ENCODE measurements at places on chromosomes 2 and 18.

DNA sequence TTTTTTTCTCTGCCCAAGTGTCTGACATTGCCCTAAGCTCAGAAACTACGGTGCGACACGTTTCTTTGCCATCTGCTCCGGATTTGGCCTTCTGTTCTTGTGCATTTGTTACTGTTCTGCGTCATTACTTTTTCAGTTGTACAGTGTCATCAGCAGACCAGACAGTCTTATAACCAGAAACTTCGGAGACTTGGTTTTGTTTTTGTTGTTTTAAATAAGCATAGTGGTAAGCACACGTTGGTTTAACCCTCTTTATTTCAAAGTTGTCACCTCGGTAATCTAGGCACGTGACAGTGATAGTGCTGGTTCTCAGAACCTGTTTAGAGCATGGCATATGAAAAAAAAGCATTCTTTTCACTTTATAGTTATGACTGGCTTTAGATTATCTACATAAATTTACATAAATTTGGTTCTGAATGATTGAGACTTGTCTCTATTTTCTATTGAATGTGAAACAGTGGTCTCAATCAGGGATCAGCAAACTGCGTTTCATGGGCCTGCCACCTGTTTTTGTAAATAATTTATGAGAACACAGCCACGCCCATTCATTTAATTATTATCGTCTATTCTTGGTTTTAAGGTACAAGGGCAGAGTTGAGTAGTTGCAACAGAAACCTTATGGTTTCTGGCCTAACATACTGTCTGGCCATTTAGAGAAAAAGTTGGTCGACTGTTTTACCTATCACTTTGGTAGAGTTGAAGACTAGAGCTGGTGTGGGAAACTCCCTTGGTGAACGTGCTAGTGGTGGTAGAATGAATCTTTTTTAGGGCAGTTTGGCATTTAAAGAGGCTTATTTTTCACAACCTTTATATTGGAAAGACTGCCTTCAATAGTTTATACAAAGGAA is 106.5 kb downstream of the ZNF532 start:
- DNase-seq, result no peak

DNA sequence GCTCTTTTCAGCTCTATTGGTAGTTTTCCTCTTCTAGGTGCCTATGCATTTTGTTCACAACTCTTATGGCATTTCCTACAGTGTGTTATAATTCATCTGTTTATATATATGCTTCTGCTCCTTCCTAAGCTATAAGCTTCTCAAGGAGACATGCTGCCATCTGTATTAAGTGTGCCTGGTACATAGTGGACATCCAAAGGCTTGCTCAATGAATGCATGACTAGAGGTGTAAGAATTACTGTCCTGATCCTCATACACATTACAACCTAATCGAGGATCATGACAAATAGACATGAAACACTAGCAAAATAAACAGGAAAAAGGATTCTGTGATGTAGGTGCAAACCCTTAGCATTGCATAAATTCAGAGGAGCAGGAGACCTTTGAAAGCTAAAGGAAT is 50.2 kb downstream of the CDC42EP3 start:
- no peak for DNase-seq

- DNase-seq, result no peak
These were observed 204.3 kb downstream of the GULP1 start for GRCh38 chr2:188495969-188496431.

- DNase-seq, result no peak
These were observed 17.4 kb downstream of the TTC39C start for GRCh38 chr18:24031916-24032315.

- DNase-seq, result no peak
These were observed 9.1 kb downstream of the CAB39 start for GRCh38 chr2:230721712-230722111.

DNA sequence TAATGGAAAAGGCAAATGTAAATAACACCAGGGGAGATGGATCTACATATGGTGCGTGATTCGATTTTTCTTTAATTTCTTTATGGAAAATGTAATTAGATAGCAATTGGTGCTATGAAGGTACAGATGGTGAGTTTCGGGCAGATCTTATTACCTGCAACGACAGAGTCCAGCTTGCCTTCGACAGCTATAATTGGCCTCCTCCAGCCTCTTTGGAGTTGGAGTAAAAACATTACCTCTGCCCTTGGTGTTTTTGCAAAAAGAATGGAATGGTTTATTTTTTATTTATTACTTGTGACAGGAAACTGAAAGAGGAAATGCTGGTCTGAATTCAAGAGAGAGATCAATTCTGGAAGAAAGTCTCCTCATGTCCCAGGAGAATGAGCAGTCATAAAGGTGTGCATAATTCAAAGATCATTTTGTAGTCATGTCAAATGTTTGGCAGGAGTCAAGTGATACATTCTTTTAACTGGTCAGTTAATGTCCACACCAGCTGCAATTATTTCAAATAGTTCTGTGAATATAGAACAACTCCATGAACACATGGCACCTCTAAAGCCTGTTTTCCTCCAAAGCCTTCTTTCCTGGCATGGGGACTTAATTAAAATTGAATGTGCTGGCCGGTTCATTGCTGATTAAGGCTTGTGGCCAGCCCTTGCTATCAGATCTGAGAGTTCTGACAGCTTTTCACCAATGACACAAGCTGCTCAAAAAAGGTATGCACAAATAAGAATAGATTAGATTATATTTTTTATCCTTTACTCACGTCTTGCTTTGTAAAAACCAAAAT is 46.9 kb upstream of the KCNH7 start:
- DNase-seq, result no peak

DNA sequence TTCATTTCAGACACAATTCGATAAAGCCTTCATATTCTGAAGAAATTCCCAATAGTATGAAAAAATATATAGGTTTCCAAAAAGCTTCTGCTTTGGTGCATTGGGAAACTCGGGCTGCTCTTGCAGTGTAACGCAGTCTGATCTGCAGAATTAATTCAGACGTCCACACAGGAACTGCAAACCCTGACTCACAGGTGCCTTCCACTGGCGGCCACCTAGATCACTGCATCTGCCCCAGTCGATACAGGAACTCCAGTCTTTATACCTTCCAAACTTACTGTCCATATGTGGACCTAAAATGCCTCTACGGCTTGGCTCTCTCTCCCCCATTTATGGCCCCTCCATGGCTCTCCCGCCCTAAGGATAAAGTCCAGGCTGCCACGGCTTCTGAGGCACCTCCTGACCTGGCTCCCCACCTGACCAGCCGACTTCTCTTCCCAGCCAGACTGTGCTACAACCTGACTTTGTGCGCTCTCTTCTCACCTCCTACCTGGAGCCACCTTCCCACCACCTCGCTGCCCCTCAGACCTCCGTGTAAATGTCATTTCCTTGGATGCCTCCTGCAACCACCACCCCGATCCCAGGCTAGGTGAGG is 39.7 kb downstream of the L3MBTL4 start:
- DNase-seq, result no peak

DNA sequence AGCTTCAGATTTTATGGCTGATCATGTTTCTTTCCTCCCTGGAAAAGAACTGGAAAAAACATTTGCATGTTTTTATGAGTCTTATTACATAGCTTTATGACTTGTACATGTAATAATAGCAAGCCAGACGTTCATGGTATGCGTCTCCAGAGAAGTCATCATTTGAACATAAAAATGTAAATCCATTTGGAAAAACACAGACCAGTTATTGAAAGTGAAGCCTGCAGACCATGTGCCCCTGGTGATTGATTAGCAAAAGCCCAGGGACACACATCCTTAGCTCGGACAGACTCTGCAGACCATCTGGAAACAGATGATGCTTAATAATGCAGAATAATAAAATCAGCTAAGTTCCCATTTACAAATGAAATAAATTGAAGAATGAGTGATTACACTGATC is 283.1 kb downstream of the TDRD15 start:
- DNase-seq, result no peak

DNA sequence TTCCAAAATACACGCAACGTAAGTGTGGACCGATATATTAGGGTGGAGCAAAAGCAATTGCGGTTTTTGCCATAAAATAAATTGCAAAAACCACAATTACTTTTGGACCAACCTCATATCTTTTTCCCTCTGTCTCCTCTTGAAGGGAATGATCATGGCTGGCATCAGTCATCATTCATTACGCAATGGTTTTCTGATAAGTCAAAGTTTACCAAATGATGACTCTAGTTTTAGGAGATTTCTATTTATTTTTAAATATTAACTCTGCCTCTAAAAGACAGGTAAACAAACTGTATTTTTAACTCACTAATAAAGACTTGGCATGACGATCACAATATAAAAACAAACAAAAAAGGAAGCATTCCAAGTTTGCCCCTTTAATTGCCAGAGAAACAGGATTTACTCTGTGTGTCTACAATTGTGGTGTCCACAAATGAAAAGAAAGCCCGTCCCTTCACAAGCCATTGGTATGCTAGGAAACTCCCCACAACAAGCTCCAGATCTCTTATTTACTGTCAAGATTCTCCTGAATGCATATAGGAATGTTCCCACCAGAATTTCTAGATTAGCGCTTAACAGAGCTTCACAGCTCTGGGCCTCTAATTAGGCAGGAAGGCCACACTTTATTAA is 61.3 kb downstream of the IRS1 start:
- DNase-seq, result no peak
